Calu3 (cell line): ENCODE measurements at places on chromosomes 3 and 15. TPM values are rescaled to one million over a fixed set of nuclear protein-coding genes. Genes with fewer than 3 reads are reported as not detected.

MOBP gene
- 0.57 TPM in 1 of 2 replicates, not detected in the other for total RNA-seq

ROPN1 gene
- total RNA-seq: not detected in 2 replicates

DNA sequence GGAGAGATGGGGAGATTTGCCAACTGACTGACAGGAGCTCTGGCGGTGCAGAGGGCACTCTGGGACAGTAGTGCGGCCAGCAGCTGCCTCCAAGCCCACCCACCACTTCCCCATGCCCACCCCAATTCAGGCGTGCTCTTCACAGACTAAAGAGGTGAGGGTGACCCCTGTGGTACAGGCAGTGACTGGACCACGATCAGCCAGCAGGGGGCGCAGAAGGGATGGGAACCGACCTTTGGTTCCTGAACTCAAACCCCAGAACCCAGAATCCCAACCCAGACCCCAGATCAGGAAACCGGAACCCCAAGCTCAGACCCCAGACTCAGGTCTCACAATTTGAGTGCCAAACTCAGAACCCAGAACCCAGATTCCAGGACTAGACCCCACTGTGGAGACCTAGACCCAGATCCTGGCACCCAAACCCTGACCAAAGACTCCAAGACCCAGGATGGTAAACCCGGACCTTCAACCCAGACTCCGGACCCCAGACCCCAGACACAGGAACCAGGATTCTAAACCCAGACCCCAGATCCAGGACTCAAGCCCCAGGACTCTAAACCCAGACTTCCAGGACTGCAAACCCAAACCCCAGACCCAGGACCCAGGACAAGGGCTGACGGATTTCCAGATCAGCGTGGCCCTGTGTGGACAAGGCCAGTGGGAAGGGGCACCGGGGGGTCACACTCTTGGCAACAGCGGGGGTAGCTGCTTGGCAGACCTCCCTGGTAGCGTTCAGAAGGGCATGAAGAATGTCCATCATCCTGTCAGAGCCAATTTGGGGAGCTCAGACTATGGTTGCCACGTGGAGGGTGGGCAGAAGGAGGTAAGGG is 3.7 kb upstream of the MYL3 start:
- peak; percentile 83 for DNase-seq

NDN gene
- total RNA-seq: not detected in 2 replicates

MUC20 gene
- 83.1 and 128 TPM in 2 replicates for total RNA-seq

GRCh38 chr15:88090481-88091011 is 166.0 kb downstream of the NTRK3 start:
- no peak for DNase-seq

DNA sequence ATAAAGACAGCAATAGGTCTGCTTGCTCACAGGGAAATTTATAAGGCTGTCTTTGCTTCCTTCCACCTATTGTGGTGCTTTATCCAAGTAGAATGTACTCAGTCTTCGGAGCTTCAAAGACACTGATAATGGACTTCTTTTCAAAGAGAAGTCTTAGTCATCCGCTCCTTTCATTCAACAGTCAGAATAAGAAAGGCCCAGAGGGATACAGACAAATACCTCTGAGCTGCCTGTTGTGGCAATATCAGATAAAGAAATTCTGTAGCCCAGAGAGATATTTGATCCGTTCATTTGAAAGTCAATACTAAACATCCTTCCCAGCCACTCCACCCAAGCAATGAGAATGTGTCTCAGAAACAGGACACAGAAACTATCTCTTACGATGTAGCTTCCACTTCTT is 110.0 kb downstream of the FHIT start:
- DNase-seq: no peak

PTX3 gene
- total RNA-seq: 1.8 and 2.9 TPM in 2 replicates

GRCh38 chr15:80210611-80211573 is 41.1 kb downstream of the CTXND1 start:
- no peak for DNase-seq

PDZRN3 gene
- not detected in 2 replicates for total RNA-seq

DNA sequence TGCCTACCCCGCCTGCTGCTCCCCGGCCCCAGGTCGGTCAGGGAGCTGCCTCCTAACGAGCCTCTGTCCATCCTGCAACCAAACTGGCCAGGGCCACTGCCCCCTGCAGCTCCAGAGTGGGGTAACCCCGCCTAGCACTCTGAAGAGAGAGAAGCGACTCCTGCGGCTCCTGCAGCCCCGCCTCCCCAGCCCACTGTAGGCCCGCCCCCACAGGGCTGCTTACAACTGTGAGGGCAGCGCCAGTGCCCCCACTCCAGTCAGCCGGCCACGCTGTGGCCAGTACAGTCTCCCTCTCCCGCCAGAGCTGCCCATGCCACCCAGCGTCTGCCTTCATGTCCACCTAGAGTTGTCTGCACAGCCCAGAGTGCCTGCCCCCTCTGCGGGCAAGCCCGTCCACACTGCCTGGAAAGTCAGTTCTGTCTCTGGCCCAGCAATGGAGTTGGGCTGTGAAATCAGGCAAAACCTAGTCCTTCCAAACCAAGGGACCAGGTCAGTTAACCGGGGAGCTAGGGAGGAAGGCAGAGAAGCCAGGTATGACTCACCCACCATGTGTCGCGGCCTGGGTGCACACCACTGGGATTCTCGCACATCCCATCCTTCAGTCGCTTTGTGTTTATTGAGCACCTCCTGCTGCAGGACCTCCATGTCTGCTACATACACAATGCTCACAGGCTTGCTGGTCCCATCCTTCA is 2.4 kb downstream of the UCN2 start:
- DNase-seq: no peak

C3orf49 gene
- not detected in 2 replicates for total RNA-seq

- peak; percentile 68 for DNase-seq
Observed at GRCh38 chr3:85567071-85567676, 608.4 kb downstream of the CADM2 start.

DNA sequence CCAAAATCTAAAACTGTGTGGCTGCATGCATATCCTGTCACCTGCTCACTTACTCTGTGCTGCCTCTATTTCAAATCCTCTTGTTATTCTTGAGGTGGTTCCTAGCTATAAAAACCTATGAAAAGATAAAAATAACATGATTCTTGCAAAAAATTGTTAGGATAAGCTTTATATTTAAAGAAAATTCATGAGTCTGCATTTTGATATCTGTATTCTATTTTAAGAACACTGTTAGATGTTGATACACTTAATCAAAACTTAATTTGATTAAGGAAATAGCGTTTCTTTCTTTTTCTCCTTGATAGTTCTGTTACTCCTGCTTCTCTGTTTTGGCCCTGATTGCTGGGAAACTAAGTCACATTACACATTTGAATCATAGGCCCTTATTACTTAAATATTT is 22.5 kb downstream of the STT3B start:
- no peak for DNase-seq

DNA sequence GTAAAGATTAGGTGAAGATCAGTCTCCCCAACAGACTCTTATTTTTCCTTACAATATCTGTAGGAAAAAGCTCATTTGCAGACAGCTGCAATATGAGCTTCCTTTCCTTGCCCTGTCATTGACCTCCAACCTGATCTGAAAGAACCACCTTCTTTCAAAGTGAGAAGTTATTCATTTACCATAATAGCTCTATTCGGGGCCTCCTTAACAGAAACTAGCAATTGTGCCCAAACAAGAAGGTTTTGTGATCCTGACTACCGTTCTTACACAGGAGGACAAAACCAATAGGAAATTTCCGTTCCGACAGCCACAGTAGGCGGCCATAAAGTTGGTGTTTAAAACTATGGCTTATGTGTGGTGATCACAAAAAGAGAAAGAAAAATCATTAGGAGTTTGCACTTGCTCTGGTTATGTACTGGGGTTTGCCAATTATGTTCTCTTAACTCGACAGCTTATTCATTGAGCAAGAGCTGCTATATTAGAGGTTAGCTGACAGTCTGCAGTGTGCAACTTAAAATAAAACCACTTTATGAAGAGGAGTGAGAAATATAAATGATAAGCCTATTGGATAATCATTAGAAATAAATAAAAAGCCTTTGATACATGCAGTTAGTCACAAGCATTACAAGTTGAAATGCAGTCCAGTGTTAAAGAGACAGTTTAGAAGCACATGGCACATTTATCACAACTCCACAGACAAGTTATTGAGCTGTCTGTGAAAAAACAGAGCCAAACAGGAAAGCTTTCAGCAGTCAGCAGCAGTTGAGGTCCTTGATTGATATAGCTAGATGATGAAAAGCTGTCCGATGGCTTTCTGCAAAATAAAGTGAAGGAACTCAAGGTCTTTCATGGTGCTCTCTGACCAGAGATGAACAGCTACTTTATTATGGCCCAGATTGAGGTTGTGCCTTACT is 199.8 kb downstream of the WDR72 start:
- DNase-seq: peak; percentile 37

GRCh38 chr3:121473001-121473400 is 72.8 kb downstream of the POLQ start:
- DNase-seq: no peak

DNA sequence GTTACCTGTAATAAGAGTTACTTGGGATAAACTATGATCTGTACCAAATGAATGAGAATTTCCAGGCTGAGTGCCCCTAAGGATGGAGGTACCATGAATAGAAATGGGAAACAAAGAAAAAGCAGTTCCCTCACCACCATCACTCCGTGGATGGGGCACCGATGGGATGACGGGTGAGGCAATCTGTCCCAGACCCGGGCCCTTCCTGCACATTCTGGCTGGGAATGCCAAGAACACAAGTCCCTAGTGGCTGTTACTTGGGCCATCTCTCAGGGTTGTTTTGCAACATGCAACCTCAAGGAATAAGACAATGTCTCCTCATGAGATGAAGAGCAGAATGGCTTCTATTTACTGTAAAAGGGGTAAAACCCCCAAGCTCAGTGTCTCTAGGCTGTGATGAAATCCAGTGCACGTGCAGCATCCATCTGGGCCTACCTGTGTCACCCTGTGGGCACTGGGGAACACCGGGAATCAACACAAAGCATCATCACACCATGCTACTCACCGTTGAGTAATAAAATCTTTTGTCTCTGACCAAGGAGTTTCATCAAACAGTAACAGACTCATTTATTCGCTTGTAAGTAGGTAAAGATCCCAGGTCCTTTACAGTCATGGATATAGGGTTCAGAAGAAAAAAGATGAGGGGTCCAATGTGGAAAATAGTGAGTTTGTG is 22.3 kb downstream of the GNB4 start:
- DNase-seq: no peak

DNA sequence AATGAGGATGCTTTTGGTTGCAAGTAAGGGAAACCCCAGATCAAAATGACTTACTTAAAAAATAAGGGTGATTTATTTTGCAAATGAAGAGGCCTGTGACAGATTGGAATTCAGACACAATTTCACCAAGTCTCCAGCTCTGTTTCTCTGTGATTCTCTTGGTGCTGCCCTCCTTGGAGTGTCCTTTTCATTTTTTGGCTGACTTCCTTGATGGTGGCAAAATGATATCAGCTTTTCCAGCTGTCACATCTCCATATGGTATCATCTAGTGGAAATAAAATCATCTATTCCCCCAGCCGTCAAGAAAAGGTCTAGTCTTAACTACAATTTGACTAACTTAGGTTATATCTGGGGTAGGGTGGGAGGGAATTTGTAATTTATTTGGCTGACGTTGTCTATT is 68.5 kb upstream of the SLC25A26 start:
- no peak for DNase-seq

- DNase-seq: no peak
Observed at GRCh38 chr15:91384189-91384730, 284.2 kb downstream of the SV2B start.

DNA sequence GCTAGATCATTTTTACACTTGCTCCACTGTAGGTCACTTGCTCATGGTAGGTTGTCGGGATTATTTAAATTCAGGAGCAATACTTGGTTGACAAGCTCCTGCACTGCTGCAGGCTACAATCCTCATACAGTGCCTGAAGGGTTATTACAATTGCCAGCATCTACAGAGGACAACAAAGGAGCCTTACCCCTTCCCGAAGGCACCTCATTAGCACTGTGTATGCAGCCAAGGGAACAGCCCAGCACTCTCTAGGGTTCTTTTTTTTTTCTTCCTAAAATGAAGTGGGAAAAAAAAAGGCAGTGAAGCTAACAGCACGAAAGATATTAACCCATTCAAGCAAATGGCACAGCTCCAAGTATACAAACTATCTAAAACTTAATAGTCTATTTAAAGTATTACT is 142.7 kb downstream of the ULK4 start:
- no peak for DNase-seq

- no peak for DNase-seq
Observed at GRCh38 chr3:126417515-126417914, 22.8 kb downstream of the CFAP100 start.
